ENCODE measurements at places on chromosomes 11 and 22.
A peak's percentile ranks its signal among the peaks of the same experiment; 100 is the strongest.

- no peaks in the 10 kb centered on the region for H3K36me3 ChIP-seq
- no peak overlapping the region for H3K27ac ChIP-seq
- DNase-seq = no peak
- no peaks in the 10 kb centered on the region for H3K4me1 ChIP-seq
These were observed 8.0 kb downstream of the MYO7A start for GRCh38 chr11:77136074-77136473.

GRCh38 chr11:88402192-88402715 is 64.7 kb upstream of the CTSC start:
- H3K27me3 ChIP-seq = no peaks in the 10 kb centered on the region
- no peaks in the 10 kb centered on the region for H3K4me1 ChIP-seq
- no peak overlapping the region for H3K4me3 ChIP-seq
- no peaks in the 10 kb centered on the region for H3K36me3 ChIP-seq

GRCh38 chr11:77468527-77468926 is 5.4 kb downstream of the PAK1 start:
- no peak for DNase-seq
- H3K27ac ChIP-seq = no peak overlapping the region
- H3K4me3 ChIP-seq = no peak overlapping the region
- no peaks in the 10 kb centered on the region for H3K36me3 ChIP-seq
- H3K4me1 ChIP-seq = peaks cover 6% of the 10 kb centered on the region
- peaks cover 4% of the 10 kb centered on the region for H3K27me3 ChIP-seq

- no peaks in the 10 kb centered on the region for H3K27me3 ChIP-seq
- no peak overlapping the region for H3K4me3 ChIP-seq
- no peaks in the 10 kb centered on the region for H3K36me3 ChIP-seq
These were observed 27.1 kb downstream of the SYT13 start for GRCh38 chr11:45258982-45259530.

DNA sequence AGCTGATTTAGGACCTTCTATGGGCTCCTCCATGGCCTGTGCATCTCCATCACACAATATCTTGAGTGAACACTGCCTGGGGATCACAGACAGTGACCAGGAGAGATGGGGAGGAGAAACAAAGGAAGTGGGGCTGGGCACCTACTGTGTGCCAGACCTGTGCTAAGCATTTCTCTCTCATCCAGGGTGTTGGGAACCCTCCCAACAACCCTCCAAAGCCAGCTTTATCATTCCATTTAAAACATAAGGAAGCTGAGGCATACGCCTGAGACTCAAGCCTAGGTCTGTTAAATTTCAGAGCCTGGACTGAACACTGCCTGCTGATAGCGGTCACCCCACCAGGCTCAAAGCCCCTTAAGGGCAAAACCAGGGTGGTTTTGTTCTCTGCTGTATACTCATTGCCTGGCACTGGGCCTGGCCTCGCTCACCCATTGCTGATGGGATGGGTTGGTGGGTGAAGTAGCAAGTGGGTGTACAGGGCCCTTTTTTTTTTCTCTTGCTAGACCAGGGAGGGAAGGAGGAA is 130.1 kb downstream of the MN1 start:
- peaks cover 3% of the 10 kb centered on the region for H3K27me3 ChIP-seq
- no peaks in the 10 kb centered on the region for H3K4me1 ChIP-seq
- H3K4me3 ChIP-seq = no peak overlapping the region
- no peak for DNase-seq

- no peak overlapping the region for H3K27ac ChIP-seq
- no peaks in the 10 kb centered on the region for H3K4me1 ChIP-seq
- no peaks in the 10 kb centered on the region for H3K27me3 ChIP-seq
- no peaks in the 10 kb centered on the region for H3K36me3 ChIP-seq
- no peak for DNase-seq
These were observed 163.2 kb upstream of the NARS2 start for GRCh38 chr11:78737891-78738290.

DNA sequence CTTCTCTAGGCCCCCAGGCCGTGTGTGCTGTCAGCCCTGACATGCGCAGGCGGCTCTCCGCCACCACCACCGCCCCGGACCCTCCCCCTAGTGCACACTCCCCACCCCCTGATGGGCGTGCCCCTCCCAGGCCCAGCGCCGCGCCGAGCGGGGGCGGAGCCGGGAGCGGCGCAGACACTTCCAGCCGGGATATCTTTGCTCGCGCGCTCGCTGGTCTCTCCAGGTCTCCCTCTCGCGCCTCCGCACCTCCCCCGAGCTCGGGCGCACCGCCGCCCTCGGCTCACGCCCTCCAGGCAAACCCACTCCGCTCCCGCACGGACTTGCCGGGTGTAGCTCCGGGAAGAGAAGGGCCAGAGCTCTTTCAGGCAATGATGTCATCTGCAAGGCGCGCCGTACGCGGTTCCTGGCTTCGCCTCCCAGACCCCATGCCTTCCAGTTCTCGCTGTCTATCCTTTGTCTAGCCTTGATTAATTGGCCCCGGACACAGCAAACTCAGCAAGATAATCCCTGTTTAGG is at the start of gene SCN3B:
TSS of gene SCN3B (minus strand) at position 59 of the 516 bp plus-strand sequence. CDS start 823 bp downstream, outside the sequence.
- H3K4me1 ChIP-seq = peaks cover 21% of the 10 kb centered on the region
- peak; percentile 3 for DNase-seq
- no peaks in the 10 kb centered on the region for H3K36me3 ChIP-seq
- H3K4me3 ChIP-seq = peak within 1 kb of the TSS; percentile 50

- H3K27me3 ChIP-seq = no peaks in the 10 kb centered on the region
- DNase-seq = peak; percentile 89
- no peaks in the 10 kb centered on the region for H3K36me3 ChIP-seq
- peak overlapping the region; percentile 19 for H3K4me3 ChIP-seq
- peaks cover 94% of the 10 kb centered on the region for H3K4me1 ChIP-seq
- peak overlapping the region; percentile 98 for H3K27ac ChIP-seq
These were observed 38.1 kb upstream of the POU2AF1 start for GRCh38 chr11:111417011-111417765.

DNA sequence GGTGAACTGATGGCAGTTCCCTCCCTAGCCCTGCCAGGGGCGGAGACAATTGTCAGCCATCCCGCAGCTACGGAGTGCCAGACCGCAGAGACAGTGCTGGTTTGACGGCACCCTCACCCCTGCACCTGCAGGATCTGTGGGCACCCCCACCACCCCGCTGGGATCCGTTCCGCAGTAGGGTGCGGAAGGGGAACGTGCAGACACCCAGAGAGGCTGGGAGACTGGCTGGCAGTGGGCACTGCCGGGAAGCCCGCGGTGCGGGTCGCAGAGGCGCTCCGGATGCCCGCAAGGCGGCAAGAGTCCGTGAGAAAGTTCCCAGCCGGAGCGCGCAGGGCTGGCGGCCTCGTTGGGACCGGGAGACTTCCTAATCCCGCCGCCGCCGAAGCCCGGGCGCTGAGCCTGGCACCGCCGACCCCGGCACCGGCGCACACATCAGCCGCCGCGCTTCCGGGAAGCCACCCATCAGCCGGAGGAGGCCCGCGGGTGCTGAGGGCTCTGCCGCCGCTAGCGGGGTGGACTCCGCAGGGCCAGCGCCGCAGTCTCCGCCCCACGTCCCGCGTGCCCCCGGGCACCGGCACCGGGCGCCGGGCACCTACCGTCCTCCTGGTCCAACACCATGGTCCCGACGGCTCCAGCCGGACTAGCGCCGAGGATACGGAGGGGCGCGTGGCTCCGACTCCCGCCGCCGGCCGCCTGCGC is 4.3 kb upstream of the LMO1 start:
- H3K4me3 ChIP-seq = peak overlapping the region; percentile 29
- peaks cover 15% of the 10 kb centered on the region for H3K4me1 ChIP-seq
- no peak overlapping the region for H3K27ac ChIP-seq
- no peaks in the 10 kb centered on the region for H3K36me3 ChIP-seq

DNA sequence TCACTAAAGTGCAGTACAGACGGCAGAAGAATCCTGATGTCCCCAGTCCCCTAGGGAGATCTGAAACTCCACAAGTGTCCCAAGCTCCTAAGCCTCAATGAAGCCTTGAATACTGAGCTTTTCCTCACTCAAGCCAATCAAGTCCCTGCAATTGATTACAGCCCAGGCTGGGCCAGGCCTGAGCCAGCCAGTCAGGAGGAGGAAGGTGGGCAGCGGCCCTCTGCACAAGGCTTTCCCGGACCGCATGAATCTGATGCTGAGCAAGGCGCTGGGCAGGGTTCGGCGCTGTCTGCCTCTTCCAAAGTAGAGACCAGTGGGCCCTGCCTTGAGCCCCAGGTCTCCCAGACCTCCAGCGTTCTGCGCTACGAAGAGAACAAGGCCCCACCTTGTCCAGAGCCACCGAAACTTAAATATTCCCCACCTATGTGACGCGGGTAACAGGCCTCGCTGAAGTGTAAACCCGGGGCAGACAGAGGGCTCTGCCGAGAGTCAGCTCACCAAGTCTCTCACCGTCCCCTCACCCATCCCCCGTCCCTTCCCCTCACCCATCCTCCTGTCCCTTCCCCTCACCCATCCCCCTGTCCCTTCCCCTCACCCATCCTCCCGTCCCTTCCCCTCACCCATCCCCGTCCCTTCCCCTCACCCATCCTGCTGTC is 63.2 kb downstream of the SCUBE1 start:
- no peak overlapping the region for H3K27ac ChIP-seq
- no peak for DNase-seq
- no peaks in the 10 kb centered on the region for H3K4me1 ChIP-seq
- H3K4me3 ChIP-seq = no peak overlapping the region
- H3K27me3 ChIP-seq = no peaks in the 10 kb centered on the region

- H3K27ac ChIP-seq = no peak overlapping the region
- no peak overlapping the region for H3K4me3 ChIP-seq
- no peak for DNase-seq
These were observed 2095.9 kb downstream of the LRRC4C start for GRCh38 chr11:39363571-39363970.

DNA sequence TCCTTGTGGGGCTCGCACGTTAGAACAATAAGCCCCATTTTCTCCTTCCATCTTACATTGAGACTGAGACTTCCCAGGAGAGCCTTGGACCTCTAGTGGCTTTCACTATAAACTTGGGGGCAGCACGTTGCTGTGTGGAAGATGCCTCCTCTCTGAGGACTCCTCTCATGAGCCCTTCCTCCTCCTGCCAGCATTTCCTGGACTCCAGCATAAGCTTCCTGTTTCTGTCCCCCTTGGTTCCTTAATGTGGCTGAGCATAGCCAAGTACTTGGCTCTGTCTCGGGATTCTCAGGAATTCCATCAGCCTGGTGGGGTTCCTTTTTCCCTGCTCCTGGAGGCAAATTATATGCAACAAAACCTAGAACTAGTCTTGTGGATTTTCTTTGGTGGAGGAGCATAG is 38.8 kb upstream of the UBASH3B start:
- no peak overlapping the region for H3K4me3 ChIP-seq
- no peaks in the 10 kb centered on the region for H3K4me1 ChIP-seq
- no peaks in the 10 kb centered on the region for H3K36me3 ChIP-seq
- no peaks in the 10 kb centered on the region for H3K27me3 ChIP-seq

GRCh38 chr11:129865701-129866100 is 29.7 kb downstream of the NFRKB start:
- no peaks in the 10 kb centered on the region for H3K27me3 ChIP-seq
- no peak for DNase-seq
- H3K36me3 ChIP-seq = peaks cover 61% of the 10 kb centered on the region
- no peak overlapping the region for H3K27ac ChIP-seq
- no peaks in the 10 kb centered on the region for H3K4me1 ChIP-seq
- H3K4me3 ChIP-seq = no peak overlapping the region

GRCh38 chr11:110908401-110909105 is 196.3 kb upstream of the ARHGAP20 start:
- H3K36me3 ChIP-seq = no peaks in the 10 kb centered on the region
- no peak for DNase-seq
- no peak overlapping the region for H3K27ac ChIP-seq
- H3K4me1 ChIP-seq = peaks cover 20% of the 10 kb centered on the region
- no peaks in the 10 kb centered on the region for H3K27me3 ChIP-seq

GRCh38 chr22:41001722-41002122 is 50.5 kb downstream of the RBX1 start:
- H3K4me3 ChIP-seq = no peak overlapping the region
- no peaks in the 10 kb centered on the region for H3K36me3 ChIP-seq
- H3K4me1 ChIP-seq = no peaks in the 10 kb centered on the region
- DNase-seq = no peak
- H3K27ac ChIP-seq = no peak overlapping the region
- H3K27me3 ChIP-seq = no peaks in the 10 kb centered on the region

DNA sequence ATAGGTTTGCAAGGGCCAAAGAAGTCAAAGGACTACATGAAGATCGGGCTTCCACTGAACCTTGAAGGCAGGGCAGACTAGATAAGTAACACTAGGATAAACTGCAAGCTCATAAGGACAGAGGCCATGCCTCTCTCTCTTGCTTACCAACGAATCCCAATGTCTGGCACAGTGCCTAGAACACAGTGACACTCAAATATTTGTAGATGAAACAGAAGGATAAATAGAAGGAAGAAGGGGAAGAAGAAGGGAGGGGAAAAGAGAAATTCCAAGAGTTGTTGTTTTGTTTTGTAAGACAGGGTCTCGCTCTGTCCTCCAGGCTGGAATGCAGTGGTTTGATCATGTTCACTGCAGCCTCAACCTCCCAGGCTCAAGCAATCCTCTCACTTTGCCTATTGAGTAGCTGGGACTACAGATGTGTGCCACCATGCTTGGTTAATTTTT is 26.9 kb downstream of the SIK3 start:
- peaks cover 6% of the 10 kb centered on the region for H3K36me3 ChIP-seq
- no peak for DNase-seq
- H3K4me3 ChIP-seq = no peak overlapping the region
- H3K27ac ChIP-seq = peak overlapping the region; percentile 20

DNA sequence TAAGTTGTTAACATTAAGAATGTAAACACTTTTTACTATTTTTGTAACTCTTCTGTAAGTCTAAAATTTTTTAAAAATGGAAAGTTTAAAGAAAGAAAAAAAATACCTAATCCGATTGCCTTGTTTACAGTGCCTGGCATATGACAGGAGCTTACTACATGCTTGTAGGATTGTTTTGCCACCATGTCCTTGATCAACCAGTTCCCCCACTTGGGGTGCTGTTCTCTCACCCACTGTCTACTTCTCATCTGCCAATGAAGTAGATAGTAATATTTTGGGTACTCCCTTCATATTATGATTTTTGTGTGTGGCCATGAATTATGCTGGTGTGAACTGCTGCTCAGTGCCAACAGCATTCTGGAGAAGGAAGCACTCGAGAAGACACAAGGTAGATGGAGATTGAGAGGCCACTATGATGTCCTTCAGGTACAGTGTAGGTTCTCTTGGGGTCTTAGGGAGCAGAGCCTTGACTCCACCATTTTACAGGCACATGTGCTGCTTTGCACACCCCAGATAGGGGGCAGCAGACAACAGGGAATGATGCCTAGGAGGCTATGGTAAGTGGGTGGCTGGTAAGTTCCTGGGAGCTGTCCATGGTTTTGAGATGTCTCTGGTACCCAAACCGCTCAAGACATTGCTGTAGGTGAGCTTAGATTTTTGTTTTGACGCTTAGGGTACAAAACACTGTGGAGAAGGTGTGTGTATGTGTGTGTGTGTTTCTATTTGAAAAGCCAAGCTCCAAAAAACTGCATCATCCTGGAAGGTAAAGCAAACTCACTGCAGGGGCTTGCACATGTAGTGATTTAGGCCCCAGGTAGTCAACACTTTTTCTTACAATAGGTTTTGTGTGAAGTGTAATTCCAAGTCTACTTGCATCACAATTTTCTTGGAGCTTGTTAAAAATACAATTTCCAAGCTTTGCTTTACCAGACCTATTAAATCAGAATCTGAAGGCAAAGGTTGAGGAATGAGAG is 494.5 kb upstream of the LARGE1 start:
- H3K27me3 ChIP-seq = no peaks in the 10 kb centered on the region
- no peak overlapping the region for H3K27ac ChIP-seq
- H3K36me3 ChIP-seq = no peaks in the 10 kb centered on the region
